Daoy (cell line): ENCODE measurements at places on chromosomes 4 and X. TPM values are rescaled to one million over a fixed set of nuclear protein-coding genes. Genes with fewer than 3 reads are reported as not detected.

DNA sequence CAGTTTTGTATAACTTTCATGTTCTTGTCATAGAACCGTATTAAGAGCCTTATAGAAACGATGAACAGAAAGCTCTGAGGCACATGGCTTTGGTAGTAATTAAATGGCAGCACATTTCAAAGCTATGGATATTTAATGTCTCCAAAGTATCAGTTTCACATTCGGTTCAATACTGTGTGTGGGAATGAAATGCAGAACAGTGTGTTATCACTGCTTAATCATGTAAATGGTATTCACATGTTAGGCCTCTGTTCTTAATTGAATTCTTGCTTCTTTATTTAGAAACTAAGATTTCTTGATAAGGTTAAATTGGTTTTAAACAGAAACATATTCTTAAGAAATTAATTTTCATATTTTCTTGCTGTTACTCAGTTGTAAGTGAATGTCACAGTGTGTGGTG is 701.0 kb upstream of the PITX2 start:
- DNase-seq = no peak

DNA sequence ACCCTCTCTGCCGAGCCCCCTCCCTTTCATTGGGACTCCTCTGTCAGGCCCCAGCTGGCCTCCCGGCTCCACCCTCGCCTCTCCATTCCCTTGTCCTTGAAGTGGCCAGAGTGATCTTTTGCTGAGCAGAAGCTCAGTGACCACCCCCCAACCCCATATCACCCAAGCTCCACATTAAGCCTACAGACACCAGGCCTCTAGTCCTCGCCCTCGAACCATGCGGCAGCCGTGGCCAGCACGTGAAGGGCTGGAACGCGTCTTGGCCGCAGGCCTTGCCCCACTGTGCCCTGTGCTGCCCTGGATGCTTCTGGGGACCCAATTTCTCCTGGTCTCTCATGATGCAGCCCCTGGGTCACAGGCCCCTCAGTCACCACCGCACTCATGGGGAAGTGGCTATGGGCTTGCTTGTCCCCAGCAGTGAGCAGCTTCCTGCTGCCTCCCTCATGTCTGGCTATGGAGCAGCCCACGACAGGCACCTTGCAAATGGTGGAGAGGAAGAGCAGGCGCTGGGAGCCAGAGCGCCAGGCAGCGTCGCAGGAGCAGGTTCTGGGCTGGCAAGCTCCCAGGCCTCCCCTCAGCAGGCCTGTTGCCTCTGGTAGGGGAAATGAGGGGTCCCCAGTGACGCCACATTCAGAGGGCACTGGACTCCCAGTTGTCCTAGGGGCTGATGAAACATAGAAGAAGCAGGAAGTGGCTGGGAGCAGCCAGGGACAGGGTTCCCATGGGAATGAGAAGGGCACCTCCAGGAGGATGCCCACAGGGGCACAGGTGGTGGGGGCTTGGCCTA is 757 bp upstream of the SRPK3 start:
- DNase-seq = no peak

GRCh38 chrX:40085102-40085551 is 12.6 kb downstream of the BCOR start:
- no peak for DNase-seq

KIAA1210 gene
- total RNA-seq = not detected in 2 replicates
